T-helper 2 cell treated with Interferon-gamma antibody and Interleukin-4, amounts not matched to agents 5 μg/mL and 100 μg/mL, for 36 hours (primary cell): ENCODE measurements at places on chromosomes 4 and X.

DNA sequence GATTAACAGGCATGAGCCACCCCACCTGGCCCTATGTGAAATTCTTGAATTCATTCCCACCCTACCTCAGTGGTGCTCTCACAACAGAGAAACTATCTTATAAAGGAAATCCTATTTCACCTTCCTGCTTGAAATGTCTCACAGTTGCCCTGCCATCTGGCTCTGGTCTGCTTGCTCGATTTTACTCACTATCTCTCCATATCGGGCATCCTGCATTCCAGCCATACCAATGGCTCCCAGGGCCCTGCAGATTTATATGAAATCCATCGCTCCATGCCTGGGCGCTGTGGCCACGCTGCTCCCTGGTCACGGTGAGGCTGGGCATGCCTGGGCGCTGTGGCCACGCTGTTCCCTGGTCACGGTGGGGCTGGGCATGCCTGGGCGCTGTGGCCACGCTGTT lies 15.8 kb downstream of the SORBS2 start:
- DNase-seq: no peak

- DNase-seq: no peak
Observed at GRCh38 chr4:60396341-60397049, 803.6 kb upstream of the ADGRL3 start.

- peak; percentile 65 for DNase-seq
Observed at GRCh38 chrX:136251041-136251991, at the start of gene MAP7D3. MAP7D3 (minus strand) TSS chrX:136251400; CDS start chrX:136251358, 42 bp downstream.

DNA sequence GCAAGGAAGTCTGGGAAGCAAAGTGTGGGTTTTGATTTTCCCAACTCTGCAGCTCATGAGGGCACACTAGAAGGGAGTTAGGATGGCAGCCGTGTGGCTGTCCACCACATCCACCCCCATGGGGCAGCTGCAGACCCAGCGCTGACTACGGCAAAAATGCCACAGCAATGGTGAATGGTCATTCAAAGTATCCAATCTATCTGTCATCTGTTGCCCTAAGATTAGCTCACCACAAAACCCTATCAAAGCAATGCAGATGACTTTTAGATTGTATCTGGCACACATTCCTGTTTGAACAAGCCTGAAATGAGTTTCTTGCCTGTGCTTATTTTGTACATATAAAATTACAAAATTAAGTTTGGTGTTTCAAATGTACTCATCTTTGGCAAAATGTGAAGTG lies 29.7 kb upstream of the HPSE start:
- DNase-seq: no peak

- DNase-seq: no peak
Observed at GRCh38 chr4:5096261-5096660, 45.0 kb downstream of the STK32B start.

GRCh38 chr4:133147286-133147821 lies 1.7 kb upstream of the PCDH10 start:
- no peak for DNase-seq

GRCh38 chr4:30535255-30535654 lies 184.9 kb upstream of the PCDH7 start:
- DNase-seq: no peak

DNA sequence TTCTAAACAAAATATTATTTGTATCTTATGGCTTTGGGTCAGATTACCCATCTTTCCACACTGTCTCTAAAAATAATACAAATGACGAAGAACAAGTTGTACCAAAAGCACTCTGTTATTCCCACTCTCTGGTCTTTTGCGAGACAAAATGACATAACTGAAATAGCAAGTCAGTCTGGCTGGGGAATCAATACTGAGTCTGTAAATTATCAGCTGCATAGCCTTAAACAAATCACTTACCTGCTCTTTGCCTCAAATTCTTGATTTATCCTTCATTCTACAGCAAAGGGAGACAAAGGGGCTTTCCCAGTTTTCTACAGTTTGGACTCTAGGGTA lies 40.9 kb downstream of the SOWAHB start:
- DNase-seq: no peak

DNA sequence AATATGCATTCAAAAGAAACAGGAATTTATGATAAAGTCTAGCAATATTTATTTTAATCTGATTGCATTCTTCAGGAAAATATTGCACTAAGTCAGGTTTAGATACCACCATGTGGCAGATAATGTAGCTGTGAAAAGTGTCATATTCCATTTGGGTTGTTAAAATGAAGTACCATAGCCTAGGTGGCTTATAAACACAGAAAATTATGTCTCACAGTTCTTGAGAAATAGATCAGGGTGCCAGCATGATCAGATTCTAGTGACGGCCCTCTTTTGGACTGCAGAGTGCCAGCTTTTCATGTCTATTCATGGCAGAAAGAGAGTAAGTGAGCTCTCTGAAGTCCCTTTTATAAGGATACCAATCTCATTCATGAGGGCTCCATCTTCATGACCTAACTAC lies 5.6 kb upstream of the ADGRL3 start:
- DNase-seq: no peak

- DNase-seq: no peak
Observed at GRCh38 chr4:116233971-116234370, 851.4 kb downstream of the TRAM1L1 start.

- no peak for DNase-seq
Observed at GRCh38 chrX:39158801-39159657, 357.8 kb downstream of the MID1IP1 start.

- no peak for DNase-seq
Observed at GRCh38 chrX:68714856-68715255, 67.4 kb downstream of the STARD8 start.

DNA sequence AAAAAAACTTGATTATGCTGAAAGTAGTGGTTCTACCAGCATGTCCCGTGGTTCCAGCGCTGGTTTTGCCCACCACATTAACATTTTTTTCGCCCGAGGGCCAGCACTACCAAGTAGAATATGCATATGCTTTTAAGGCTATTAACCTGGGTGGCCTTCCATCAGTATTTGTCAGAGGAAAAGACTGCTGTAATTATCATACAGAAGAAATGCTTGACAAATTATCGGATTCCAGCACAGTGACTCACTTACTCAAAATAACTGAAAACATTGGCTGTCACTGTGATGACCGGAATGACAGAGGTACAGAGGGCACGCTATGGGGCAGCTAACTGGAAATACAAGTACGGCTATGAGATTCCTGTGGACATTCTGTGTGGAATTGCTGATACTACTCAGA lies 34.6 kb downstream of the PRPS2 start:
- DNase-seq: no peak

GRCh38 chrX:56231537-56232090 lies 542 bp upstream of the KLF8 start:
- DNase-seq: no peak

- no peak for DNase-seq
Observed at GRCh38 chr4:9949573-9949972, 71.7 kb downstream of the SLC2A9 start.

DNA sequence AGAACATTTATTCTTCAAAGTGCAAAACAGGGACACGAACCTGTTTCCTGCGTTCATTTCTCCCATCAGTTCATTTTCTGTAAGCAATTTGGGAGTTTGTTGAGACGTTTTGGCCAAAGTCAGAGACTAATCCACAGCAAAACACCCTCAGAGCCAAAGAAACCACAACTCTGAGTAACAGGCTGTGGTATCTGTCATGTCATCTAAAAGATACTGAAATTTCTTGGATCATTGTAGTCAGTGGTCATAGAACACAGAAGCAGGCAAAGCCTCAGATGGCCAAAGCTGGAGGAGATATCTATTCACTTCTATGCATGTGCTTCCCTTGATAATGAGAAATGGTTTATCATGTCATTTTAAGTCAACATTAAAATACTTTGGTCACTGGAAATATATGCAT lies 485.6 kb upstream of the GALNT7 start:
- no peak for DNase-seq

DNA sequence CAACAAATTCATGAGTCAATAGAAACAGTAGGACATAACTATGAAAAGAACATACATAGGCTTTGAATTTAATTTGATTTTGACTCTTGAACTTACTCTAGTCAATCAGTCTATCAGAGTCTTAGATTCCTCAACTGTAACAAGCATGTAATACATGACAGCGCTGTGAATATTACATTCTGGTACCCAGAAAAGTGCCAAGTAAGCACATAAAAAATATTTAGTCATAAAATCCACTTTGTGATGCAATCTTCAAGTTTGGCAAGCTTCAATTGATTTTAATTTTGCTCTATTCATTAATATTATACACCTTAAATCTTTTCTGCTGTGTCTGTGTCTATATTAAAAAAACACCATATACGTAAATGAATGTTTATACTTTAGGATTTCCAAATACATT lies 483.3 kb downstream of the PRR32 start:
- DNase-seq: no peak

- no peak for DNase-seq
Observed at GRCh38 chr4:40749717-40750460, at the start of gene NSUN7. NSUN7 (plus strand) TSS chr4:40749955; CDS start chr4:40750694, 739 bp downstream.

DNA sequence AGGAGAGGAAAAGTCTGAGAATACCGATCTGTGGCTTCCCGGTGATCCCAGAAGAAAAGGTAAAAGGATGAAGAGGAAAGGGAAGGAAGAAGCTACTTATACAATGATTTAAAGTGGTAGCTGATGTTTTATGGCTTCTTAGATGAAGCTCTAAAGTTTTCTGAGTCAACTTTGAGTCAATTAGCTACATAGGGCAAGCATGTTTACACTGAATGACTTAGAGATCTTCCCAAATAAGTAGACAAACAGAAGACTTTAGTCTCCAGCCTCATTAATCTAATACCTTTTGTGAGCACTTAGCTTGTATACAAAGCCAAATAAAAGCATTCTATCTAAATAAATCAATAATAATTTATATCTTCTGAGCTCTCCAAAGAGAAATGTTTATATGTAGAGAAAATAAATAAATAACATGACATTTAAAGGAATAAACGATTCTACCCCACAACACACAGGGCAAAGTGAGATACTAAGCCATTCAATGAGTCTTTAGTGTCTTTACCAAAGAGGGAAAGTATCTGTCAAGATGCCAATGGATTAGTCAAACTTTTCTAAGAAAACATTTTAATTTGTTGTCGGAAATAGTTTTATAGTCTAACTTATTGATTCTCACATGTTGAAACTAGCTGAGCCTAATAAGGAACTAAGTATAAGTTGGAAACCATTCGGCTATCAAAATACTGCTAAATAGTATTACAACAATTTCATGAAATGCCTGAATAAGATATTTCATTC lies 46.0 kb upstream of the TMEM184C start:
- DNase-seq: no peak
